ENCODE measurements at places on chromosomes 7 and 10.

GRCh38 chr10:113100281-113100680 is 150.2 kb downstream of the TCF7L2 start:
- DNase-seq: no peak

DNA sequence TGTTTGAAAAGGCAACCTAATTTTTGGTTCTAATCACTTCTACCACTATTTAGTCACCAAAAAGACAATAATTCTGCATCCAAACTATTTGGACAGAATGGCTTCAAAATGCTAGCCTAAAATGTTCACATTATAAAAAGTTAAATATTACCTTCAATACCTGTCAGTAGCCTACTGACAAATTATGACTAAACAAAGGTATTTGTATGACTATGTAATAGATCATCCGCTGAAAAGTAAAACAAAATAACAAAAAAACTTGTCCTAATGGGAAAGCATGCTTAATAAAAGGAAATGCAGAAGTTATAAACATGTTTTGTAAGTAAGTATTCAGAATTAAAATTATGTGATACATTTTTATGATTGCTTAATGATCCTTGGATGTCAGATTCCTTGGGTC is 36.6 kb downstream of the CD36 start:
- DNase-seq: no peak

GRCh38 chr10:122363722-122364463 is 10.6 kb upstream of the PLEKHA1 start:
- DNase-seq: peak; percentile 8

DNA sequence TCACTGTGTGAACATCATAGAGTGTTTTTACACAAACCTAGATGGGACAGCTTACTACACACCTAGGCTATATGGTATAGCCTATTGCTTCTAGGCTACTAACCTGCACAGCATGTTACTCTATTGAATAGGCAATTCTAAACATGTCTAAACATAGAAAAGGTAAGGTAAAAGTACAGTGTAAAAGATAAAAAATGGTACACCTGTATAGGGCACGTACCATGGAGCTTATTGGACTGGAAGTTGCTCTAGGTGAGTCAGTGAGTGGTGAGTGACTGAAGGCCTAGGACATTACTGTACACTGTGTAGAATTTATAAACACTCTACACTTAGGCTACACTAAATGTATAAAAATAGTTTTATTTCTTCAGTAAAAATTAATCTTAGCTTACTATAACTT is 182.0 kb upstream of the THSD7A start:
- DNase-seq: no peak

DNA sequence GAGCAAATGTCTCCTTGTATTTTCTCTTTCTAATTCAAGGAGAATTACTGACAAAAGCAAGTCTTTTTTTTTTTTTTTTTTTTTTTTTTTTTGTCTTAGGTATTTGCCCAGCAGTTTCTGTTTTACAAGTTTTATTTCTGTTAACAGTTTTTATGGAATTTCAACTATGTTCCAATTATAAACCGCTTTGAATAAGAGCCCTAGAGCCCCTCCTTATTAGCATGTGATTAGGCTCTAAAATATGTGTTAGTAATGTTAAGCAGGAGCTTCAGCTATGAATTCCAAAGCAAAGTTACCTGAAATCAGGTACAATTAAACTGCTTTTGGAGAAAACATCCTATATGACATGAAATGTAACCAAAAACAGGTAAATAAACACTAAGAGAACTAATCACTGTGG is 997.0 kb upstream of the POT1 start:
- no peak for DNase-seq

GRCh38 chr10:123879606-123880257 is 11.9 kb downstream of the CPXM2 start:
- DNase-seq: no peak

- DNase-seq: no peak
Observed at GRCh38 chr7:29449569-29450260, 113.9 kb upstream of the PRR15 start.

DNA sequence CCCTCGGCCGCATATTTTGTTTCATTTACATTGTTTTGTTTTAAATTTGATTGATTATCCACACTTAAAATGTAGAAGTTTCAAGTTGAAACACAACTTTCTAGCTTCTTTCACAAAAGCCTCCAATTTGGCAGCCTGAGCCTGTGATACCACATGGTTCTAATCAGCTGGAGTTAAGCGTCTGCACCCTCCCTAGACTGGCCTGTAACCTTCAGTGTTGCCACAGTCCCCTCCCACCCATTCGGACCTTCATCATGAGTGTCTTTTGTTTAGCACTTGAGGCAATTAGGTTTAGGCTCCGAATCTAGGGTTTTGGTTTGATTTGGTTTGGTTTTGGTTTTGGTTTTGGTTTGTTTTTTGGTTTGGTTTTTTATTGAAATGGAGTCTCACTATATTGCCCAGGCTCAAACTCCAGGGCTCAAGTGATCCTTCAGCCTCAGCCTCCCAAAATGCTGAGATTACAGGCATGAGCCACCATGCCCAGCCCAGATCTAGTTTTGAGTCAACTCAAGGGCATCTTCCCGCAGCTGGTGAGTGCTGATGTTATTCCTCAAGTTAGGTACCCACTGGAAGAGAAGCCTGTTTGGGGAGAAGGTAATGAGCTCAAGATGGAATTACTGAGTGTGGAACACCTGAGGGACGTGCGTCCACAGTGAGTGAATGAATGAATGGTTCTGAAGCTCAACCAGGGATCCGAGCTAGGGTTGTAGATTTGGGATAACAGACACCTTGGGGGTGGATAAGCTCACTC is 201.4 kb downstream of the HECW1 start:
- peak; percentile 11 for DNase-seq

- DNase-seq: peak; percentile 58
Observed at GRCh38 chr10:11636697-11637303, 25.4 kb upstream of the USP6NL start.

GRCh38 chr7:23213755-23214154 is 31.9 kb downstream of the NUP42 start:
- no peak for DNase-seq

GRCh38 chr10:75438275-75438674 is 6.9 kb downstream of the LRMDA start:
- DNase-seq: no peak

GRCh38 chr7:142959202-142959601 is 3.0 kb downstream of the KEL start:
- no peak for DNase-seq

- DNase-seq: no peak
Observed at GRCh38 chr10:69789164-69789576, 12.5 kb upstream of the COL13A1 start.

Measured in AG10803 (cell line).